ENCODE measurements at places on chromosomes 4 and X. TPM values are rescaled to one million over a fixed set of nuclear protein-coding genes. Genes with fewer than 3 reads are reported as not detected.

ARX gene
- total RNA-seq = 0.39 TPM

PF4V1 gene
- not detected for total RNA-seq

ATP8A1 gene
- 0.05 TPM for total RNA-seq

BTC gene
- total RNA-seq = 1.2 TPM

ARSD gene
- total RNA-seq = 14.2 TPM

PRDM8 gene
- 0.27 TPM for total RNA-seq

FAAH2 gene
- total RNA-seq = 0.12 TPM

UGT8 gene
- 0.23 TPM for total RNA-seq

ASB12 gene
- total RNA-seq = not detected

GIMD1 gene
- not detected for total RNA-seq

OTC gene
- total RNA-seq = not detected

DKK2 gene
- total RNA-seq = not detected

ARR3 gene
- total RNA-seq = not detected

SSX4 gene
- not detected for total RNA-seq

MEPE gene
- not detected for total RNA-seq

PITX2 gene
- total RNA-seq = 1.5 TPM

ENPEP gene
- total RNA-seq = 0.05 TPM

PAGE5 gene
- not detected for total RNA-seq

CLTRN gene
- 1.1 TPM for total RNA-seq

CNGA1 gene
- not detected for total RNA-seq

GPR119 gene
- not detected for total RNA-seq

TRPC5OS gene
- not detected for total RNA-seq

KLKB1 gene
- not detected for total RNA-seq

C4orf36 gene
- 1.1 TPM for total RNA-seq

CACNA1F gene
- not detected for total RNA-seq

CT45A3 gene
- 0.23 TPM for total RNA-seq

CSAG2 gene
- not detected for total RNA-seq

TAF7L gene
- 0.10 TPM for total RNA-seq

SPANXA1 gene
- not detected for total RNA-seq

GYPE gene
- total RNA-seq = not detected

RAB40A gene
- not detected for total RNA-seq

KCNE5 gene
- 0.09 TPM for total RNA-seq

SOWAHD gene
- not detected for total RNA-seq

ANOS1 gene
- total RNA-seq = not detected

USP17L13 gene
- total RNA-seq = not detected

RAB33A gene
- 0.20 TPM for total RNA-seq

HERC6 gene
- total RNA-seq = 3.0 TPM

CFAP47 gene
- total RNA-seq = not detected

RASSF6 gene
- total RNA-seq = 1.1 TPM

TMSB15A gene
- 0.81 TPM for total RNA-seq

AKAP4 gene
- not detected for total RNA-seq

HMGB2 gene
- 110 TPM for total RNA-seq

XK gene
- 0.31 TPM for total RNA-seq

Measured in A549 treated with GW870086 at 1 μM for 4 hours (cell line).